Fibroblast of skin of left quadriceps (primary cell): ENCODE measurements at places on chromosomes 6 and 20.

DNA sequence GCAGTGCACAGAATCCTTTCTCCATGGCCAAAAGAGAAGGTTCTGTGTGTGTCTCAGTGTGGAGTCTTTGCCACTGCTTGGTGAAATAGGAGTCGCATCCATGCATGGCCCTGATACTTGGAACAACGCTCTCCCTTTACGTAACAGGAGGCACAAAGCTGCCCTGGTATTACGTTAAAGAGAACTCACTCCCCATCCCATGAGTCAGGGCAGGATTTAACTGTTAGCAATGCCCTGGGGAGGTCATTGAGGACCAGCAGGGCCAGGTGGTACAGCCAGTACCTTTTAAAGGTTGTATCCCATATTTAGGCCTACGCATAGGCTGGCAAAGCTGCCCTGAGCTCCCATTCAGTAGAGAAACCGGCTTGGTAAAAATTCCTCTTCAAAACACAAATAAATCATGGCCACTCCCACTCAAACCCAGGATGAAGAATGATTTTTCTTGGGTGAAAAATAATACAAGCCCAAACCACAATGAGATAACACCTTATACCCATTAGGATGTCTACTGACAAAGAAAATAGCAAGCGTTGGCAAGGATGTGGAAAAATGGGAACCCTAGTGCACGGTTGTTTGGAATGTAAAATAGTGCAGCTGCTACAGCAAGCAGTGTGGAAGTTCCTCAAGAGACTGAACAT lies 37.1 kb downstream of the MYLK4 start:
- DNase-seq, result no peak

DNA sequence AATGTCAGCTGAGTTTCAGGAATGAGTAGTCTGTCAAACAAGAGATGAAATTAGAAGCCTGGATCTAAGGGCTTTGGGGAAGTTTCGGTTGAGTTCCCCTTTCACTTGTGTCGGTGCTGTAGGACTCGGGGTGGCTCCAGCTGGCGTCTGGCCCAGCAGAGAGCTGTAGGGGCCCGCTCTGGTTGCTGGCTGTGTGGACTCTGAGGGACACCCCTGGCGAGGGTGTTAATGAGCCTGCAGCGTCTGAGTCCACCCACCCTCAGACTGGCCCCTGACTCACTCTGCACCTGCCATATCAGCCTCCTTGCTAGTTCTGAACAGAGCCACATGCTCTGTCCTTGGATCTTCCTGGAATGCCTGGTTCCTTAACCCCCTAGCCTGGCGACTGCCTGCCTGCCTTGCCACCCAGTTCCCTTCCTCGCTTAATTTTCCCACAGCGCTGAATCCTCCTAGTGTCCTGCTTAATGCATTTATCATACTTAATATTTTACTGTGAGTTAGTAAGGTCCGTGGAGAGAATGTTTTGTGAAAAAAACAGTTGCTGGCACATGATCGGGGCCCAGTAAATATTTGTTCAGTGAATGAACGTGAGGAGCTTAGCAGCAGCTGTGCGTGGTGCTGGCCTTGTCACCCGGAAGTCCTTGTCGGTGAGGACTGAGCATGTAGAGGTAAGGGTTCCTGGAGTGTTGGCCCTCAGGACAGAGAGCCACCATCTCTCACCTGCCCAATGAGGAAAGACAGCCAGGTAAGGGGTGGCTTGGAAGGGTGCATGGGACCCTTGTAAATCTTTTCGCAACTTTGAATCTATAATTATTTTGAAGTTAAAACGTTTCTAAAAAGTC lies 1.6 kb downstream of the DNAJC5 start:
- DNase-seq, result no peak

DNA sequence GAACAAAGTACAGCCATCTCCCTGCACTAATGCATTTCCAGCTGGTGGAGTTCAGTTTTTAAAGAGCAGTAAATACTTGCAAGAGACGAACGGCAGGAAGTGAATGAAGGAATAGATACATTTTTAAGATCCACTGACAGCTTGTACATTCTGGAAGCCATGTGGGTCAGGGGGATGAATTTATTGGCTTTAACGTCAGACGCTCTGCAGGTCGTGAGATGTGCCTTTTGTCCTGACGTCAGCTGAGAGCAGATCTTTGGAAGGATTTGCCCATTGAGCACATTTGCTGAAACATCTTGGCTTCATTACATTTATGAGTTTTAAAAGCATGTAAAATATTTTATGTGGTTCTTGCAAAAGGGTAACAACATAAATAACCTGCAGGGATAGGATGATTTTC lies 29.5 kb upstream of the SALL4 start:
- peak; percentile 92 for DNase-seq

GRCh38 chr20:53621482-53622246 lies 28.0 kb upstream of the ZNF217 start:
- peak; percentile 93 for DNase-seq

DNA sequence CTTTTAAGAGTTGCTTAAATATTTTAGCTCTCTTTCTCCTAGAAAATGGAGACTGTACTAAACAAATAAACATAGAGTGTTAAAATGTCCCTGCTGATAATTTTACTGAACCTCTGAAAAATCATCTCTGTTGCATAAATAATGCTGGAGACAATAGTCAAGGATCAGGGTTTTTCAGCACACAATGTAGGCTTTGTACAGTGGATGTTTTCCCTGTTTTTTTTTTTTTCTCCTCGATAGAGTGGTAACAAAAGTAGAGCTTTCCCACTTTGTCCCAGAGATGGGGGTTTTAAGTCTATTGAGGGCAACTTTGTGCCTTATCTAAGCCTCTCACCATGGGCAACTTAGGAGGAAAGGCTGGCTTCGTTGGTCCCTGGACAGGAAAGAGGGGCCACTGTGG lies 222.6 kb upstream of the HDDC2 start:
- DNase-seq, result no peak

DNA sequence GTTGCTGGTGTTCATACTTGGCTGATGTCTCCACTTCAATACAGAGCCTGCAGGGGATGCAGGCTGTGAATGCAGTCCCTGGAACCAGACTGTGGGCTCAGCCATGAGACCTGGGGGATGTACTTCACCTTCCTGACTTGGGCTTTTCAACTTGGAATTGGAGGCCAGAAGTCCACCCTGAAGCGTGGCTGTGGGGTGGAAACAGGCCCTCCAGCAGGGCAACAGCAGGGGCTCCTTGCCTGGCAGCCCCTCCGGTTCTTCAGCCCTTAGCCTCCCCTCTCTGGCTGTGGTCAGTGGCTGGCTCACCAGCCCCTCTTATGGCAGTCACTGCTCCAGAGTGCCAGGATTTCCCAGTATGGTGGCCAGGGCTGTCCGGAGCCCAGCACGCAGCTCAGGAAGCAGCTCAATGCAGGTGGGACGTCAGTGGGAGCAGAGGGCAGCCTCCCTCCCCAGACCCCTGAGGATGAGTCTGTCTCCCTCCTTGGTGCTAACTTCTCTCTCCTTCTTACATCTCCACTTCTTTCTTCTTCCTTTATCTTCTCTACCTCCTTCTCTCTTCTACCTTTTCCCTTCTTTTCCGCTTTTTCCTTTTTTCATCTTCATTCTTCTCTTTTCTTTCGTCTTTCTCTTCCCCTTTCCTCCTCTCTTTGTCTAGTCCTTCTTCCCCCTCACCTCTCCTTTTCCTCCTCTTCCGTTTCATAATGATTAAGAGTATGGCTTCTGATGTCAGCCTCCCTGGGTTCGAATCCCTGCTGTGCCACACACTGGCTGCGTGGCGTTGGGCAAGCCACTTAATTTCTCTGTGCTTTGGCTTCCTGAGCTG lies 45.3 kb downstream of the SLC52A3 start:
- DNase-seq, result no peak

DNA sequence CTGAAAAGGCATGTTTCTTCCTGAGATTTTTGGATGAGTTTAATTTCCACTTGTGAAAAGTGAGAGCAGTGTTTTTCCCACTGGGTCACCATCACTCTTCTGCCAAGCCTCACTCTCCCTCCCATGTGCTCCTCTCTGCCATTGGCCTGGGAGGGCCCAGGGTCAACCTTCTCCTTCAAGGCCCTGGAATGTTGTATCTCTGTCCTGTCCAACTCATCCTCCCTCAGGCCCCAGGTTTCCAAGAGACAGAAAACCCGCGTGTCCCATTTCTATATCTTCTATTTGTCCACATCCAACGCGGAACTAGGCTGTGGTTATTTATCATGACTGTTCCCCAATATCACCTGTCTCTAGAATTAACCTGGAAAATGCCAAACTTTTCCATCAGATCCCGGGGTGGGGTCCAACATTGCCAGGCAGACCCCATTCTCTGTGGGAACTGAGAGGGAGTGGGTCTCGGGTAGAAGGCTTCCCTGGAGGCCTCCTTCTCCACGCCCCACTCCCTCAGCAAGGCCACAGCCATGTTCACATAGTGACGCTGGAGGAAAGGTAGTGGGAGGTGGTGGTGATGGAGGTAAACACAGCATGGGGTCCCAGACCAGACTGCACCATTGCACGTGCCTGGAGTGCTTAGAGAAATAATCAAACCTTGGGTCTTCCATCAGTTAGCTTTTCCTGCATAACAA lies 173.5 kb downstream of the SCP2D1 start:
- no peak for DNase-seq

DNA sequence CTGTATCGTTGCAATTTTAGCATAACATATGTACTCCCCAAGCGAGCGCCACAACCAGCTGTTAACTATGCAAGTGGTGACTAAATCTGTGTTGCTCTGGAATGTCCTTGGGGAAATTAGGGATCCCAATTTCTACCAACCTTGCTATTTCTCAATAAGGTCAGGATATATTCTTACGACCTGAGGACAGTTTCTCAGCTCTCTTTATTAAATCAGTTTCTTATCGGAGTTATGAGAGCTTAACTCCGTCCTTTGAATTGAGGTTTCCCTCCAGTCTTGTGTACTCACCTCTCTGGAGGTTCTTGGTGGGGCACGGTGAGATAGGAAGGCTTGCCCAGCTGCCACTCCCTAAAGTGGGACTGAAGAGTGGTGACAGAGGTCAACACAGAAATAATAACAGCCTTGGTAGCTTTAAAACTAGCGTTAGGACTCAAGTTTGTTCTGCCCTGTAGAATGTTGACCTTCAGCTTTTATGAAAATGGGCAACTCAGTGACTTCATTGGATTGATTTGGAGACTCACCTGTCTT lies 694 bp downstream of the MRPS18B start:
- DNase-seq, result no peak

- no peak for DNase-seq
Measured at GRCh38 chr20:47211036-47211435, 145.5 kb downstream of the ZMYND8 start.

GRCh38 chr20:41538810-41539596 lies 79.2 kb downstream of the CHD6 start:
- no peak for DNase-seq

- DNase-seq, result no peak
Measured at GRCh38 chr6:134049176-134049575, 3.2 kb downstream of the SLC2A12 start.

GRCh38 chr6:31048099-31048498 lies 37.8 kb downstream of the MUC22 start:
- DNase-seq, result no peak

GRCh38 chr20:45355209-45356084 lies 7.2 kb upstream of the SDC4 start:
- DNase-seq, result no peak

- DNase-seq, result no peak
Measured at GRCh38 chr6:118895859-118896258, 1.9 kb downstream of the ASF1A start.

- no peak for DNase-seq
Measured at GRCh38 chr20:50516180-50516934, 6.2 kb downstream of the PTPN1 start.

DNA sequence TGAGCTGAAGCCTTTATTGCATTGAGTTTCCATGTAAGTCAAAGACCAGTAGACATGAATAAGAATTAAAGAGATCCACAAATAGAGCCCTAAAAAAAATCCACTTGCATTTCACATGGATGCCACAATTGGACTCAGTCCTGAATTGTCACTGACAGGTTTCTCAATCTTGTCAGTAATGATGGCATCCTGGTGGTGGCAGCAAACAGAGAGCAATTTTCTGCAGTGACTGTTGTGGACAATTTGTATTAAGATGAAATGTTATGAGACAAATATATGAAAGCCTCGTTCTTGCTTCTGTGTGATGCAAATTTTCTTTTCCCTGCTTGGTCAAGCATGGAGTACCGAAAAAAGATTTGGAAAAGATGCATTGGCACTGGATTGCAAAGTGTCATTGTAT lies 278.9 kb downstream of the SAMD5 start:
- no peak for DNase-seq
